HT1080 (cell line): ENCODE measurements at places on chromosomes 5 and 9. TPM values are rescaled to one million over a fixed set of nuclear protein-coding genes. Genes with fewer than 3 reads are reported as not detected.

- no peak for DNase-seq
Observed at GRCh38 chr5:126648471-126648870, 47.7 kb downstream of the PHAX start.

ORM2 gene
- not detected in 2 replicates for total RNA-seq

DNA sequence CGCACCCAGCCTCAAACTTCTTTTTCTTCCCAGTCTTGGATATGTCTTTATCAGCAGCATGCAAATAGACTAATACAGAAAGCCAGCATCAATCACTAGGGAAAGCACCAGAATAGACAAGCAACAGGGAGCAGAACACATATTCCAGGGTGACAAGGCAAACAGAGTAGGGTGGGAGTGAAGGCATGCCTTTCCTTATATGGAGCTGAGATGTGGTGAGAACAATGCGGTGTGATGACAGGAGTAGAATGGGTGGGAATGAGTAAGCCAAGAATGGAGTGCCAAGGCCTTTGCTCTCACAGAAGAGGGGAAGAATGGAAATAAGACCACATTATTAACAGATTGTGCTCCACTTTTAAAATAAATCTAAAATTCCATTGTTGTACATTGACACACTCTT, 115.6 kb downstream of the CETN3 start:
- DNase-seq = peak; percentile 79

DNA sequence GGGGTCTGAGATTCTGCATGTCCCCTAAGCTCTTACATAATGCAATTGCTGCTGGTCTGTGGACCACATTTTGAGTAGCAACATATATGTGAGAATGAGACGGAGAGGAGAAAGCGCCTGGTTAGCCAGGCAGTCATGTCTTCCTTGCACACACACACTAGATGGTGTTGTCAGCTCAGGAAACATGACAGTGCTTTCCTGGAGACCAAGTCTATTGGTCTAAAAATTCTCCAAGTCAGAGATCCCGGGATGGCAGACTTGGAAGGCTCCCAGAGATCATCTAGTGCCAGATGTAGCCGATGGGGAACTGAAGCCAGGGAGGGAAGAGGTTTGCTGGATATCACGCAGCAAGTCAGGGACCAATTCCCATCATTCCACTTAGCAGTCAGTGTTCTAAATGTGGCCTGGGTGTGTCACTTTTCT, 53.4 kb downstream of the GALNT12 start:
- peak; percentile 72 for DNase-seq

- DNase-seq = peak; percentile 41
Observed at GRCh38 chr5:172149073-172149472, 39.0 kb downstream of the STK10 start.

MEGF10 gene
- total RNA-seq = 1.1 and 2.7 TPM in 2 replicates

ADAMTS16 gene
- total RNA-seq = 3.9 and 4.7 TPM in 2 replicates

IL9 gene
- not detected in 2 replicates for total RNA-seq

DNA sequence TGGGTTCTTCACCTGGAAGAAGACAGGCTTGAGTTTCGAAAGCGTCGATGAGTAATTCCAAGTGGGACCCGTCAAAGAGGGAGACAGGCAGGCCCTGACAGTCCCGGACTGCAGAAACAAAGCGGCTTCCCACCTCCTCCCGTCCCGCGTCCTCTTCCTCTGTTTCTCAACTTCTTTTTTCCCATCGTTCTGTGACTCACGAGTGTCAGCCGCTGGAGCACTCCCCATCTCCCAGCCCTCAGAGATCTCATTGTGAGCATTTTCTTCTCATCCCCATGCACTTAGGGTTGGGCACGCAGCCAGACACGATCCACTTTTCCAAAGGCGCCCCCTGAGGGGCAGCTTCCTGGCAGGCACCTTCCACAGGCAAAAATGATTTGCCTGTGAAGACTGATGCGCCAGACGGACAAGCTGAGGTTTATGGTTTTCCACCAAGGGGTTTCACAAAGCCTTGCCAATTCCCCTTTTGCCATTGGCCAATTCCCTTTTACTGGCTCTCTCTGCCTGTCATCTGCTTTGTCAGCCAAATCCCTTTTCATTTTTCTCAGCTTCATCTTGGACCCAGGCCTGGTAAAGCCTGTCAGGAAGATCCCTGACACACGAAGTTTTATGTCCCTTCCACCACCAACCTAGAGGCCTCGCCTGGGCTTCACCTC, 86.5 kb upstream of the ANKRD55 start:
- DNase-seq = peak; percentile 67

- no peak for DNase-seq
Observed at GRCh38 chr5:125576822-125577221, 830.4 kb upstream of the ZNF608 start.

FGD3 gene
- total RNA-seq = 0.06 TPM in 1 of 2 replicates, not detected in the other

- DNase-seq = no peak
Observed at GRCh38 chr5:87150630-87151029, 117.1 kb upstream of the RASA1 start.

AQP3 gene
- 0.17 and 1.5 TPM in 2 replicates for total RNA-seq

FAM114A2 gene
- total RNA-seq = 22.4 and 25.9 TPM in 2 replicates

- no peak for DNase-seq
Observed at GRCh38 chr5:2298781-2299180, 416.1 kb upstream of the IRX4 start.

ST8SIA4 gene
- total RNA-seq = not detected in 2 replicates

DNA sequence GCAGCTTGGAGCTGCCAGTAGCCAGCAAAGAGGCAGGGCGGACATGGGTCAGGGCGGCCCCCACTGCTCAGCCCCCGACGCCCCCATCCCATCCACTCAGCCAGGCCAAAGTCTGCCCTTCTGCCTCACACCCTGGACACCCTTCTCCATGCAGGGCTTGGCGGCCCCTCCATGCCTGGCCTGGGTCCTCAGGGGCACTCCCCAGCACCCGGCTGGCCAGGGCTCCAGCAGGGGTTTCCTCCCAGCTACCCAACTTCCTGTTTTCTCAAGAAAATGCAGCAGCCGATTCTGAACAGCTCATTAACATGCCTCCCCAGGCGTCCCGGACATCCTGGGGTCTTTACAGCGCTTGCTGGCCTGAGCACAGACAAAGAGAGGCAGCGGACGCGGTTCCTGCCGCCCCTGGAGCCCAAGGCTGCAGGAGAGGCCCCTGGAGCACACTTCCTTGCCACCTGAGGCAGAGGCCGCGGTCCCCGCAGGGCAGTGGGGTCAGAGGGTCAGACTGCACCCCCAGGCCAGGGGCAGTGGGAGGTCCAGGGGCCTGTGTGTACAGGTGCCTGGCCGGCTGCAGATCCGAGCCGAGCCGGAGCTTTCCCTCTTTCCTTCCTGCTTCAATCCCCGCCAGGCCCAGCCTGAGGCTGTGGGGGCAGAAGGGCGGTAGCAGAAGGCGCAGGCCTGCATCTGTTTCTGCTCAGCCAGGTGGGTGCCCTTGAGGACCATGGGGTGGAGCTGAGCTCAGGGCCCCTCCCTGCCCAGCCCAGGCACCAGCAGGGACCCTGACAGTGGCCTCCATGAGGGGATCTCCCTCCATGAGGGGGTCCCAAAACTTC, 18.7 kb upstream of the NRARP start:
- no peak for DNase-seq

DNA sequence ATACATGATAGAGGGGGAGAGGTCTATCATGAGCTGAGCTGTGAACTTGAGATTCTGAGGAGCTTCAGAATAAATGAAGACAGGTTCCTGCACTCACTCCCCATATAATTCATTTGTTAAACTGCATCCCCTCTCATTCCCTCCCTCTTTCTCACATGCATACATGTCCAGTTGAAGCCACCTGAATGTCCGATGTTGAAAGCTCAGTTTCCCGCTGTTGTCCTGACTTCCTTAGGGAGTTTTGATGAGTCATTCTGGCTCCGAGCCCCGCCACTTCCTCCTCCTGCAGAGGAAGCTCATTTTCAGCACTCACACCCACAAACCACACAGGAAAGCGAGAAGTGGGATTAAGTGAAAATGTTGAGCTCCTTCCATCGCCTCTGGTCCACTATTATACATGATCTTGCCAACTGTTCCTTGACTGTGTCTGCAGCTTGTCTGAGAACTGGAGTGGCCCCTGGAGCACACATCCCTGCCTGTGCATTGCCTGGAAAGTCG, 121.2 kb downstream of the CEMIP2 start:
- peak; percentile 94 for DNase-seq

DNA sequence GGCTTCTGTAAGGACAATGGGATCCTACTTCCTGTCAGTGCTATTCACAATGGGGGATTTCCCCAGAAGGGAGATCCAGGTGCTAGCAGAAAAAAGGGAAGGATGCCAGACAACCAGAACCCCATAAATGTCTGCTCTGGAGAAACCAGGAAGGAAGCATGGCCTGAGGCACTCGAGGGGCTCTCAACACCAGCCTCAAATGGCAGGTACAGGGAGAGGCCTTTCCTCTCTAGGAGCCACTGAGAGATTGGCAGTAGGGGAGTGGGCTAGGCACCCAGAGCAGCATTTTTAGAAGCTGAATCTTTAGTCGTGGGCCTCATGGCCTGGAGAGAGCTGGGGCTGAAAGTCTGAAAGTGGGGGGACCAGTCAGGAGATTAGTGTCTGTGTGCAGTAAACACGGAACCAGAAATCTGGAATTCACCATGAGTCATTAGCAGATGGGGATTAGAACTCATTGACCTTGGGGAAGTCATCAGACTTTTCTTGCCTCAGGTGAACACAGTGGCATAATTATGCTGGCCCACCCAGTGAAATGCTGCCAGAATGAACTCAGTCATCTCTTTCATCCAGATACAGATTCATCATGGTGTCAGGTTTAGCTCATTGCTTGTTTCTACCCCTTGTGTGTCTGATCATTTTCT, 28.3 kb downstream of the ARHGEF28 start:
- DNase-seq = peak; percentile 75

SPINK4 gene
- not detected in 2 replicates for total RNA-seq

PPP1R2B gene
- total RNA-seq = 0.05 and 0.10 TPM in 2 replicates

GRCh38 chr5:606526-607399, 5.4 kb upstream of the CEP72 start:
- DNase-seq = no peak

- no peak for DNase-seq
Observed at GRCh38 chr5:95838001-95838520, 15.5 kb upstream of the GLRX start.

OTP gene
- total RNA-seq = not detected in 2 replicates

DNA sequence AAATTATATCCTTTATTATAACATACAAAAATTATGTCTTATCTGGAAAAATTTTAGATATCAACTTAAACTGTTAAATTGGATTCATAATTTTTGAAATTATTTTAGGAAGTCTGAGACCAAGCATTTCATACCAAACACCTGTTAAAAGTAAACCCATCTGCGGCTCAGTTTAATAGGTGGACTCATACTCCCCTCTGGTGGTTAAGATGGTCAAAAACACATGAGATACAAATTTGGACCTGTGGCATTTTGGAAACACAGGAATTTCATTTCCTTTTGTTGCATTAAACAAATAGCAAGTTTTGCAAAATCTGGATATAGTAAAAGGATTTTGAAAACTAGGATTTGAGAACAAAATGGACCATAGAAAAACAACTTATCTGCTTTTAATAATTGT, 53.7 kb downstream of the RGMB start:
- peak; percentile 37 for DNase-seq

CER1 gene
- not detected in 2 replicates for total RNA-seq

- peak; percentile 61 for DNase-seq
Observed at GRCh38 chr5:149317281-149318048, 27.8 kb upstream of the GRPEL2 start.

IFNB1 gene
- not detected in 2 replicates for total RNA-seq

- no peak for DNase-seq
Observed at GRCh38 chr9:133144904-133145851, 18.5 kb downstream of the GBGT1 start.

ACER2 gene
- 2.2 and 2.4 TPM in 2 replicates for total RNA-seq

SPINK1 gene
- not detected in 2 replicates for total RNA-seq

FABP6 gene
- 0.70 and 1.1 TPM in 2 replicates for total RNA-seq

DNA sequence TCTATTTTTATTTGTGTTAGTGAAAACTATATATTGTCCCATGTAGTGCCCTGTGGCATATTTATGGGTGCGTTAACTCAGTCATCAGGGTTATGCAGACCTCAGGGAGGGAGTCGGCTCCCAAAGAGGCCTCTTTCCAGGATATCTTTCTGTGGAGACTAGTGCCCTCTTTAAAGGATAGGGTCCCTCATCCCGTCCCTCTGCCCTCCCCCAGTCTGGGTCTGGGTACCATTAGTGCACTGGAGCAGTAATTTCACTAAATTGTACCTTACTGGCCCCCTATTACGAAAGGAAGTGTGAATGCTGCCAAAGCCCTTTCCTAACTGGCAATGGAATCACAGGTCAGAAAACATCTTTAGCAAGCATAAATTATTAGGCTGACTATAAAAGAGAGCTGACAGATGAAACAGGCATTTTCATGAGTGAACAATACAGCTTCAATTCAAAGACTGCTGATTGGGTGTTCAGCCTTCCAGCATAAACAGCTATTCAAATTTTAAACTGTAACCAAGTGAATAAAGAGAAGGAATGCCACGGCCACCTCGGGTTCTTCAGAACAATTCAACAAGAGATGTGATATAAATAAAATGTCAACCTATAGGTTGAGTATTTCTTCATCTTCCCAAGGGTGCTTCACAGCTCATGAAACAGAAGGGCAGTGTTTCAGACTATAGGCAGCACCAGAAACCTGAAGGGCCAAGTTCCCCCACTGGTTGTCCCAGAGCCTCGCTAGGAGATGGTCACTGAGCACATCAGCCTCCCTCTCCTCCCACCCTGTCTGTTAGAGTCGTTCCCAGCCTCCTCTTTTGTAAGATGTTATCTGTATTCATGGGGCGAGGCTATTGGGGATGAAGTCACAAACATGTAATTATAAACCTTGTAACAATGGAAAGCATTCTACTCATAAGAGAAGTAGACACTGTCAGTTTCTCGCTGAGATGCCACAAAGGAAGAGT, 318.7 kb downstream of the TMEM161B start:
- no peak for DNase-seq

DNA sequence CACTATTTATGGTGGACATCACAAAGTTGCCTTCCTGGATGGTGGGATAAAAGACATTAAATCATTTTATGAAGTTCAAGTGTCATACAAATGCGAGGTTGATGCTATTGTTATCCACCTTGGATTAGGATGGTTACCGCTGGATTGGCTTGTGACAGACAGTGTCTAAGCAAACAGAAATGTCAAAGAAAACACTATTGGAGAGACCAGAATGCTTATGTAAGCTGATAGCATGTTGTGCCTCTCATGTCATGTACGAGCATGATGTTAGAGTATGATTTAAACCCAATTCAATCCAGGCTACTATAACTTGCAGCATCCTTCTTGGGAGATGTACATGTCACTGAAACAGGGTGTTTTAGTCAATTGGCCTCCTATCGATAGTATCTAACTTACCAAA, 178.8 kb upstream of the C9orf72 start:
- no peak for DNase-seq

- no peak for DNase-seq
Observed at GRCh38 chr5:110623874-110624273, 102.6 kb downstream of the TMEM232 start.

- DNase-seq = no peak
Observed at GRCh38 chr9:26181836-26182235, 503.6 kb upstream of the TUSC1 start.

DNA sequence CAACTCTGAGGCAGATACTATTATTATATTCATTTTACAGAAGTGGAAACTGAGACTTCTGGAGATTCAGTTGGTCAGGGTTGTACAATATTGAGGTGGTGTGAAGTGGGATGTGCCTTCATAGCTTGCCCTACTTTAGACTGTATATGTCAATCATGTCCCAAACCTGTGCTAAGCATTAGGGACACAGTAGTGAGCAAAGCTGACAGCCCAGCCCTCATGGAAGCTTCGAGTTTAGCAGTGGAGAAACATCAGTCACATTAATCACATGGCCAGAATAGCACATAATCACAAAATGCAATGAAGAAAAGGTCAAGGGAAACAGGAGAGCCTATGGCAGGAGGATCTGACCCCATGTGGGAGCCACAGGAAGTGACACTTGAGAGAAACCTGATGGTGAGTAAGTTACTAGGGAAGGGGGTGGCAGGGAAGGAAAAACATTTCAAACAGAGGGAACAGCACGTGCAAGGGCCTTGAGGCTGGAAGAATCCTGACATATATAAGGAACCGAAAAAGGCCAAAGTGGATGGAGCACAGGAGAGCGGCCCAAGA, 20.5 kb upstream of the RALGPS1 start:
- peak; percentile 24 for DNase-seq
